NCI-H2227 treated with DMSO at 0.1 percent for 48 hours (cell line): ENCODE measurements at places on chromosomes 7 and 10.

DNA sequence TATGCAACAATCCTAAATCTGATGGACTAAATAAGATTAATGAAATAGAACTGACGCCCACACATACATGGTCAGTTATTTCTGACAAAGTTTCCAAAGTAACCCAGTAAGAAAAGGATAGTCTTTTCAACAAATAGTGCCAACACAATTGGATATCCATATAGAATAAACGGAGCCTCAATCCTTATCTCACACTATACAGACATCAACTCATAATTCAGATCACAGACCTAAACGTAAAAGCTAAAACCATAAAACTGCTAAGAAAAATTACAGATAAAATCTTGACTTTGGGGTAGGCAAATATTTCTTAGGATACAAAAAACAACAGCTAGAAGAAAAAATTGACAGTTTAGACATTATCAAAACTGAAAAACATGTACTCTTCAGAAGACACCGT, 8.5 kb downstream of the CACUL1 start:
- no peak for DNase-seq

DNA sequence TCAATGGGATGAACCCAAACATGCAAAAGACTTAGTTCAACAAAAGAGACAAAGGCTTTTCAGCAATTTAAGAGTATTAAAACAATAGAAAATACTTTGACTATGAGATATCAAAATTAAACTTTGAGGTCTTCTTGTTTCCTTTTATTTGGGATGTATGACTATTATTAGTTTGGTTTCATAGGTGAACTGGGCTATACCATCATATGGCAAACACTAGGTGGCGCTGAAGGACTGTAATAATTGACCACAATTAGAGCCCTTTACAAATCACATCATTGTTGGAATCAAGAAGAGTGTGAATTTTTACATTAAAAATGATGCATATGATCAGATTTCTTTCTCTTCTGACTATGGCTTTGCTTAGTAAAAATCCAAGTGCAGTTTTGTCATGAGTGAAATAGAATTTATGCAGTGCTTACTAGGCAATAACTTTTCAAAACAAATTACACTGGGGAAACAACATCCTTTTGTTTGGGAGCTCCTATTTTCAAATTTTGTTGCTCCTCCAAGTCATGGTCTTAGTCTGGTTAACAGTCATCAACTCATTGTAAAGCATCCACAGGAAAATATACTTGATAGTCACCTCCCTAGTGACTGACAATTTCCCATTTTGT, 14.7 kb upstream of the NXPH1 start:
- DNase-seq, result peak; percentile 74

DNA sequence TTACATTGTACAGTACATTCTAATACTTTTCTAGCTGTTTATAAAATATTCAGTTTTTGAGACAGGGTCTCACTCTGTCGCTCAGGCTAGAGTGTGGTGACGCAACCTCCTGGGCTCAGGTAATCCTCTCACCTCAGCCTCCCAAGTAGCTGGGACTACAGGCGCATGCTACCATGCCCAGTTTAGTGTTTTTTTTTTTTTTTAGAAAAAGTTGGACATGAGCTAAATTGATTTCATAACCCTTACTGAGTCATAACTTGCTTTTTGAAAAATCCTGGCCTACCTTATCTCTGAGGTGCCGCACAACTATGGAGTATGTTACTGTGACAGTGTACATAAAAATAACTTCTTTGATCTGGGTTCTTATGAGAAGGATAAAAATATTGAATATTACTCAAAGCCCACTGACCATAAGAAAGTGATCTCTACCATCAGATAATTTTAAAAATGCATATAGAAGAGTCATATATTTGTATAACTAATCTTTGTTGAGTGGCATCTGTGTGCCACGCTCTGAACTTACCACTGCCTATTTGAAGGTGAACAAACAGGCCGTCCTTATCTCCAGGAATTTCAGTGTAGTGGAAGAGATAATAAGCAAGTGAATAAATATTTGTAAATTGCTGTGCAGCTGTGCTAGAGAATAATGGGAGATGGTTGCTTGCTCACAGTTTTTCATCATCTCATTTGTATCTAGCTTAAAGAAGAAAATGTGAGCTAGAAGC, 73.2 kb downstream of the PPP1R9A start:
- no peak for DNase-seq

DNA sequence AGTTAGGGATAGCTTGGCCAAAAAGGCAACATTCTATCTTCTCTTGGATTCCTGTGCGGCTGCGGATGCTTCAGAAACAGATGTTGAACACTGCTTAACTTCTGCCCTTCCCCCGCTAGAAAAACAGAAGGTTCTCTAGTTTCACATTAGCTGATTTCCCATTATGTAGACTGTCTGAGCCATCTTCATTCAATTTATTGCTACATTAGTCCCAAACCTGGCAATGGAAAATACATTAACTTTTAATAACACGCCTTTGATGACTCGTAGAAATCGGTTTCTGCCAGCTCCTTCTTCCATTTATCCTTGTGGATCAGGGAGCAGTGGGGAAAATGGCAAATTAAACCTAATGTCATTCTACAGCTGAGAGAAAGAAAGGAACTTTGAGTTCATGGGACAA, 119.9 kb downstream of the SLC16A9 start:
- DNase-seq, result no peak

GRCh38 chr7:28168393-28169158, 12.0 kb downstream of the JAZF1 start:
- DNase-seq, result no peak

GRCh38 chr7:133367561-133367960, 114.7 kb downstream of the EXOC4 start:
- no peak for DNase-seq

GRCh38 chr7:157089100-157089610, 49.6 kb upstream of the UBE3C start:
- no peak for DNase-seq

DNA sequence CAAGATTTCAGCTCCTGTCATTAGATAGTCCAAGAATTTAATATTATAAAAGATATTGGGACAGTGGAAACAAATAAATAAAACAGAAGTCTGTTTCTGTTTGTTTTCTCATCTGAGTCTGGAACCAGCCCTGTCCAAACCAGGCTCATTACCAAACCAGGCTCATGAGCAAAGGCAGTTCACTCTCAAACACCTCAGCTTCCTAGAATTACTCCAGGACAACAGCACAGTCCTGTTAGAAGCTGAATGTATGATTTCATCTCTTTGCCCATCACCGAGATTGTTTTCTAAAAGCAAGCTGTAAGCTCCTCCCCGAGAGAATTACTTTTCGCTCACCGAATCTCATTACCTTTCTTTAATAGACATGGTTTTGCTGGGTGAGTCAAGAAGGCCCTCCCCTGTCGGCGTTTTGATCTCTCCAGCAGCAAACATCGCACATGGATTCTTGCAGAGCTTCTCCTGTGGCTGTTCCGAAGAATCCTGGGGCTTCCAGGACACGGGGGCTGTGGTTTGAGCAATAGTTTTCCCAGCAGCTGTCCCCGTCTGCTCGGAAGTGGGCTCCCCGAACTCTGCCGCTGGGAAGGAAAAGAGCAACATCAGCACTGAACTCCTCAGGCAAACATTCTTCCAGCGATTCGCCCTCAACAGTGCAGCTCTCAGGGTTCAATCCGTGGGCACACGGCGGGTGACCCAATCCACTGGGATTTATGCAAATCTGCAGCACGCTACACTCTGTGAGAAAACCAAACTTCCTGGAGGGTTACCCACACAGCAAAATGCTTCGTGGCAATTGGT, 112.5 kb downstream of the SVIL start:
- DNase-seq, result no peak

DNA sequence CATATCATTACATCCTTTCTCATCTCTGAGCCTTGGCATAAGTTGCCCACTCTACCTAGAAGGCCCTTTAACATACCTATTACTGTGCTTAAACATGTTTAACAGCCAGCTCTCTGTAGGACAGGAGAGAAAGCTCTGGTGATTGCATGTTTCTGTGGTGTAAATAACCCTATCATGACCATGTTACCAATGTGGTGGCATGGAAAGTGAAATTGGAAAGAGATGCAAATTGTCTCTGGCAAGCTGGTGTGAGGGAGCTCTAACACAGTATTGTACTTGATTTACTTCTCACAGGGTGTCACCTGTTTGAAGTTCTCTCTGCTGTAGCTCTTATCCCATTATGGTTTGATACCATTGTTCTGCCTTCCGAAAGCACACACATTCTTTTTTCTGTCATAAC, 231.8 kb upstream of the DKK1 start:
- DNase-seq, result no peak

- no peak for DNase-seq
These were observed 28.2 kb upstream of the AKAP9 start for GRCh38 chr7:91912494-91912893.

GRCh38 chr10:92575961-92576360, 2.1 kb upstream of the IDE start:
- no peak for DNase-seq

GRCh38 chr10:7547206-7547605, 119.6 kb downstream of the ITIH5 start:
- DNase-seq, result no peak

GRCh38 chr10:77244746-77245145, 392.9 kb downstream of the KCNMA1 start:
- DNase-seq, result no peak

GRCh38 chr10:10247585-10247984, 770.1 kb upstream of the CELF2 start:
- no peak for DNase-seq

DNA sequence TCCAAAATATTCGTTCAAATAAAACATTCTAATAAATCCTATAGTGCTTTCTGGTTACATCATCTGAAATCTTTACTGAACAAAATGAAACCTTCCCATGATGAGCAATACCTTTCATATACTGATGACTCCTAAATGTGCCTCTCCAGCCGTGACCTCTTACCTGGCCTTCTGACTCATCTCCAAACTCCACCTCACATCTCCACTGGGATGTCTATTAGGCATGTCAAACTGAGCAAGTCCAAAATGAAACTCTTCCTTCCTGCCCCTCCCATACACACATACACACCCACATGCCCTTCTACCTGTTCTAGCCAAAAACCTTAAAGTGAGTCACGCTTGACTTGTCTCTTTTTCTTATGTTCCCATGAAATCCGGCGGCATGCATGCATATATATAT, 22.9 kb downstream of the GSAP start:
- DNase-seq, result no peak

DNA sequence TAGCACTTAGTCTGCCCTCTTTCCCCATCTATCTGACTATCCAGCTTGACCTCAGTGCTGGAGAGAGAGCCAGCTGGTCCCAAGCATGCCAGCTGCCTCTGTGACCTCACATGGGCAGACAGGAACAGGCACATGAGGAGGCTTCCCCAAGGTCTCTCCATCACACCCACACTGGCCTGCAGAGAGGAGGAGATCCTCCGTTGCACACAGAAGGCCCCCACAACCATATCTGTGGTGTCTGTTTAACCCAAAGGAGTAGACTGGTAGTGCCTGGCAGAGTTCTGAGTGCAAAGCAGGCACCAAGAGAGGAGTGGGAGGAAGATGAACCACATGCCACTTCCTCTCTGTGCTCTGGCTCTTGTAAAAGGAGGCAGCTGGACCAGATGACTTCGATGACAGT, 4.8 kb upstream of the ANK3 start:
- DNase-seq, result no peak

GRCh38 chr7:43083106-43083505, 29.3 kb upstream of the HECW1 start:
- no peak for DNase-seq

GRCh38 chr7:141306081-141306480, 232.2 kb downstream of the TMEM178B start:
- DNase-seq, result no peak

GRCh38 chr7:130943981-130944380, 210.0 kb upstream of the KLF14 start:
- DNase-seq, result no peak

GRCh38 chr7:4470246-4470645, 211.8 kb upstream of the FOXK1 start:
- no peak for DNase-seq

DNA sequence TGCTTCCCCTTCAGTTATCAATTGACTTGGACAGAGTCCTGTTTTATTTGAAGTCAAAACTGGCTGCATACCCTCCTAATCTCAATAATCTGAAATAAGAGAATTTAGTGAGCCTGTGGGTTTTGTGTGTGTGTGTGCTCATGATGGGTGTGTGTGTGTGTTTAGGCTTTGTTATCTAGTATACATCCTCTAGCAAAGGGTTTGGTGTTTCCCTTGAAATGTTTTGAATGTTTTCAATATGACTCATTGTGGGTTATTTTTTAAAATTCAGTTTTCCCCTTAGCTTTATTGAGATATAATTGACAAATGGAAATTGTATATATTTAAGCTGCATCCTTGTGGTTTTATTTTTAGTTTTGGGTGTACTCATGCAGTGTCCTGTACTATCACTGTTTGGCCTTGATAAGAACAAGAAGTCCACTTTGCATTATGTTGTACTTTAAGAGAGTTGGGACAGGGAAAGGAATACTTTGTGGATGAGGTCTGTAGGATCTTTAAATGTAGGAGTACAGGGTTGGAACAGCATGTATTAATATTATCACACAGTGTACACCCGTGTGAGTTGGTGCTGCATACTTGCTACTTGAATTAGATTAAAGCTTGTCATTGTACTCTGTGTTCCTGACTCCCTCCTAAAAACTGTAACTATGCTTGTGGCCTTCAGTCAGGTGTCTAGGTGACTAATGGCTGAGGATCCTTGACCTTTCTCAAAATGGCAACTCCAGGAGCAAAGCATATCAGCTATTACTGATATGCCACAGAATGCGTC, 58.3 kb downstream of the VCL start:
- DNase-seq, result no peak

DNA sequence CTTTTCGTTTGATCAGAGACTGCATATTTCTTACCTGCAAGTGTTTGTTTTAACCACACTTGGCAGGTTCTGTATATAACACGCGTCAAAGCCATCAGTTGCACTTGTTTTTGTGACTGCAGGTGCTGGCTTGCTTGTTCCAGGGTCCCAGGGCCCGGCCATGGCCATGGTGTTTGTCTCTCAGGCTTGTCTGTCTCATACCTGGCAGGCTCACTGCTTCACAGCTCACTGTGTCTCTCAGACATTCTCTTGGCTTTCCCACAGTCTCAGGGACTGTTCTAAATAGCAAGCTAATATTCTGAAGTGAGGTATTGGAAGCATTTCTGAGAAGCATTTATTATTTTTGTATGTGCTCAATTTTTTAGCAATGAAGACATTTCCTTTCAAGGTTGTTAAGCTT, 46.9 kb downstream of the GPR141 start:
- DNase-seq, result no peak

DNA sequence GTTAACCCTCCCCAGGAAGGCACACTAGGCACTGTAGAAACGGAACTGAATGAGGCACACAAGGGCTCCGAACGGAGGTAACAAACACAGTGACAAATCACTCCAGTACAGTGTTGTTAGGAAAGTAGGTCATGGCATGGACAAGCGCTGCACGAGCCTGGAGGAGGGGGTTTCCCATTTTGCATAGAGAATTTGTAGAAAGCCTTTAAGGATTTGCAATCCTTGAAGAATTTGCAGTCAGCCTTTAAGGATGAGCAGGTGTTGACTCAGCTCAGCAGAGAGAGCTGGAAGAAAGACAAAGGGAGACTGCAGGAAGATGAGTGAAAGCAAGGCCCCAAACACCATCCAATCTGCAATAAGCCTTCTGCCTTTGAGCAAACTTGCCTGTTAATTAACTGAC, 51.1 kb upstream of the PPP1R3C start:
- DNase-seq, result no peak
